ENCODE measurements at places on chromosomes 16 and 17.

DNA sequence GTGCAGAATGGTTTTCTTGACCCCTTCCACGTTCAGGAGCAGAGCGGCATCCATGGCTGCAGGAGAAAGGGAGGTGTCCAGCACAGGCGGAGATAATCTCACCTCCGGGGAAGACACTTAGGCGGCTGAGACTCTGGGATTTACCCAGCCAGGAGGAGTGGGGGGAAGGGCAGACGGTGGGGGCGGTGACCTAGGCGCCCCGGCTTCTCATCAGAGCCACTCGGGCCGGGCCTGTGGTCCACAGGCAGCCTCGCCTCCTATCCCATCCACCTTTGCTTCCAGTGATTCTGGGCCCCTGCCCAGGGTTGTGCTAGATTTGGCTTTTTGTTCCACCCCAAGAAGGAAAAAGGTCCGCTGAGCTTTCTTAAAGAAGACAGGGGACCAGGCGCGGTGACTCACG, at the start of gene AIPL1:
AIPL1 (minus strand) TSS at position 71 of the 400 bp plus-strand sequence; CDS start at position 54, 17 bp downstream.
- DNase-seq: no peak

DNA sequence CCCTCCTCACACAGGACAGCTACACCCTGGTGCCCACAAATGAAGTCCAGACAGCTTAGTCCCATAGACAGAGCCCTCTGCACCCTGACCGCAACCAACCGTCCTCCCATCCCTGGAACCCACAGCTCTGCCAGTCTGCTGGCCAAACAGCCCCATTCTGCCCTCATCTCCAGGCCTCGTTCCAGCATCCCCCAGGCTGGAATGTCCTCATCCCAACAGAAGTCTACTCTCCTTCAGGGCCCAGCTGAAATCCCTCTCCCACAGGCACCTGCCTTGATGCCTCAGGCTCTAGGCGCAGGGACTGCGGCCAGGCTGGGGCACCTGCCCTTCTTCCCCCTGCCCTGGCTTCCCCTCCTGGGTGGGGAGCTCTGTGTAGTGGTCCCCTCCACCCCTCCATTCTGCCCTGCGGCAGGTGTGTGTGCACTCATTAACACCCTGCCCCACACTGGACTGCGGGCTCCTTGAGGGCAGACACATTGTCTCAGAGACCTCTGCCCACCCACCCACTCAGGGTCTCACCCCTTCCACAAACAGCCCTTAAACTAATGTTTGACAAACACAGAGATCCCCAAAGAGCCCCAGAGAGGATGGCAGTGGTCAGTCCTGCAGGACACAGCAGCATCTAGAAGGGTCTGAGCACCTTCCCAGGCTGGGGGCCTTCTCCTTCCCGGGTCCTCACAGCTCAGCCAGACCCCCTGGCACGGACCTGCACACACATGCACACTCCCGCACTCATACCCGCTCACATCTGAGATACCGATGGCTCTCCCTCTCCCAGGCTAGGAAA, 820 bp downstream of the GRIN2C start:
- no peak for DNase-seq

GRCh38 chr16:1094124-1094479, 1.9 kb downstream of the C1QTNF8 start:
- no peak for DNase-seq

GRCh38 chr16:24394341-24394740, 138.2 kb downstream of the CACNG3 start:
- no peak for DNase-seq

GRCh38 chr16:86158688-86159360, 259.9 kb downstream of the IRF8 start:
- peak; percentile 3 for DNase-seq

DNA sequence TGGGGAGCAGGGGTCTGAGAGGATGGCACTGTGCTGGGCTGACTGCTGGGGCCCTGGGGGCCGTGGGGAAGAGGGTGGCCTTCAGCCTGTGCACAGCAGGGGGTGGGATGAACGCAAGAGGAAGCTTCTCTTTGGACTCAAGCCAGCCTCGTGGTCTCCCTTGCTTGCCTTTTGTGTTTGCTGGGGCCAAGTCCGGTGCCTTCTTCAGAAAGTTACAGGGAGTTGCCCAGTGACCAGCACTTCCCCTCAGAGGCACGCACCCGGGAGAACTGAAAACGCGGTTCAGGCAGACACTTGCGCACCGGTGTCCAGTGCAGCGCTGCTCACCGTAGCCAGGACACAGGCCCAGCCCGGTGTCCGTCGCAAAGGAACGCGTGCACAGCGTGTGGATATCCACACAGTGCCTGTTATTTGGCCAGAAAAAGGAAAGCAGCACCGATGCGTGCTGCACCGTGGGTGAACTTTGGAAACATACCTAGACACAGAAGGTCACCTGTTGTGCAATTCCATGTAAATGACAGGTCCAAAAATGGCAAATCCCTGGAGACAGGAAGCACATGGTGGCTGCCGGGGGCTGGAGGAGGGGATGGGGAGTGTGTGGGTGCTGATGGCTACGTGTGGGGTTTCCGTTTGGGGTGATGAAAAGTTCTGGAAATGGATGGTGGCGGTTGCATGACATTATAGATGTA, 29.4 kb upstream of the NUDT16L1 start:
- peak; percentile 10 for DNase-seq

DNA sequence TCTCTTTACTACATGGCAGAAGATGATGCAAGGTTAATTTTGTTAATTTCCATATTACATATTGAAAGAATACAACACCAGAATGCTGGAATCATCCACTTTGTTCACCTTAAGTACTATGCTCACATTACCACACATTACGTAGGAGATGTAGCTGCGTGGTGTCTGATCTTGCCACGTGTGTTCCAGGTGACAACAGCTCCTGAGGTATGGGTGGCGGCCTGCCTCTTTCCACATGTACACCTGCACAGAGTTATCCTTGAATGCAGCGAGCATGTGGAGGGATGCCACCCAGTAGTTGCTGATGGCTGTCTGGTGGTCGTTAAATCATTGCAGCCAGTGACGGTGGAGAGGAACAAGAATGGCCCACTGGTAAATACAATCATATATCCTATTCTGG, 740.5 kb upstream of the EEF2KMT start:
- DNase-seq: no peak

GRCh38 chr17:57308543-57309186, 52.3 kb downstream of the MSI2 start:
- no peak for DNase-seq

GRCh38 chr17:62597920-62598319, 29.6 kb upstream of the MRC2 start:
- DNase-seq: no peak
